ENCODE measurements at places on chromosomes 5 and 9. TPM values are rescaled to one million over a fixed set of nuclear protein-coding genes. Genes with fewer than 3 reads are reported as not detected.

NDFIP1 gene
- 74.6 TPM for total RNA-seq

- no peak for DNase-seq
Measured at GRCh38 chr5:179599100-179599499, 24.4 kb downstream of the HNRNPH1 start.

DNA sequence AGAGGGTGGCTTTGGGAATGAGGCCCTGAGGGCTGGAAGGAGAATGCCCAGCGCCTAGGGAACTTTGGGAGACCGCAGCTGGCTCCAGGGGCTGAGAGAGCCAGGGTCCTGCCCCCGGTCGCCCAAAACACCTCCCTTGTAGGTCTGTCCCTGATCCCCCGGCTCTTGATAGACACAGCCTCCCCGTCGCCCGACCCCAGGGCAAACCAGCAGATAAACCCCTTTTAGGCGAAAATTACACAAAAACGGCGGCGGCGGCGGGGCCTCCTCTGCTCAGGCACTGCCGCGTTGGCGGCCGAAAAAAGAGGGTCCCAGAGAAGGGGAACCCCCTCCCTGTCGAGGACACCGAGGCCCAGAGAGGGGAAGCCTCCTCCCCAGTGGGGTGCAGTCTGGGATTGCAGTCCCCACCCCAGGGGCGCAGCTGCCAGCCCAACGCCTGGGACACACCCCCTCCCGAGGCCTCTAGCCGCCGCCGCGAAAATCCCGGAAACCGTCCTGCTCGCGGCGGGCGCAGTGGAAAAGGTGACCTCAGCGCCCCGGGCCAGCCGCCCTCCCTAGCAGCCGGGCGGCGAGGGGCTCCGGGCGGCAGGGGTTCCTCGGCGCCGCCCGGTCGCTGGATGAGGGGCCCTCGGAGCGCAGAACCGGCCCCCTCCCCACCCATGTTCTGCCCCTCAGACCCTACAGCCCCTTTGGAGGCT is 3.1 kb upstream of the BARX1 start:
- no peak for DNase-seq

DNA sequence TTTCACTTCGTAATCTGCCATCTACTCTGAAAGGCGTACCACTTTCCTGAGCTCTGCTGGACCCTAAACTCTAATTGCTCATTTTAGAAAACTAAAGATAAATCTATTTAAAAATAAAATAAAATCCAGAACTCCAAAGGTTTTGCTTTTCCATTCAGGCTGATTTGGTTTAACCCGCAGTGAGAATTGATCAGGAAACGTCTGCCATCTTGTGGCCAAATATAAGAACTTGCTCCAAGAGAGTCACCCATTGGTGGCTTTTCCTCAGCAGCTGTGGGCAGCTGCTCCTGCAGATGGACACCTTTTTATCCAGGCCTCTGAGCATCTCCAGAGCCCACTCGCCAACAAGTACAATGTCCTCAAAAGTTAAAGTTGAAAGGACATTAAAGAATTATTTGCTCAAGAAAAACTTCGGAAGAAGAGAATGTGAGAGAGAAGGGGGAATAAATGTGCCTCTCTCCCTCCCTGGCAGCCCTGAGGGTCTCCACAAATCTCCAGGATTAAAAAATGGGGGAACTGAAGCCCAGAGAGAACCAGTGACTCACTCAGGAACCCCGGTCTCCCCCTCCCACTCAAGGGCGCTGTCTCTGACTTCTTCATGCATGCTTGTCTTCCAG is 4.1 kb downstream of the SAXO1 start:
- DNase-seq: peak; percentile 25

EGFLAM gene
- total RNA-seq: not detected

DNA sequence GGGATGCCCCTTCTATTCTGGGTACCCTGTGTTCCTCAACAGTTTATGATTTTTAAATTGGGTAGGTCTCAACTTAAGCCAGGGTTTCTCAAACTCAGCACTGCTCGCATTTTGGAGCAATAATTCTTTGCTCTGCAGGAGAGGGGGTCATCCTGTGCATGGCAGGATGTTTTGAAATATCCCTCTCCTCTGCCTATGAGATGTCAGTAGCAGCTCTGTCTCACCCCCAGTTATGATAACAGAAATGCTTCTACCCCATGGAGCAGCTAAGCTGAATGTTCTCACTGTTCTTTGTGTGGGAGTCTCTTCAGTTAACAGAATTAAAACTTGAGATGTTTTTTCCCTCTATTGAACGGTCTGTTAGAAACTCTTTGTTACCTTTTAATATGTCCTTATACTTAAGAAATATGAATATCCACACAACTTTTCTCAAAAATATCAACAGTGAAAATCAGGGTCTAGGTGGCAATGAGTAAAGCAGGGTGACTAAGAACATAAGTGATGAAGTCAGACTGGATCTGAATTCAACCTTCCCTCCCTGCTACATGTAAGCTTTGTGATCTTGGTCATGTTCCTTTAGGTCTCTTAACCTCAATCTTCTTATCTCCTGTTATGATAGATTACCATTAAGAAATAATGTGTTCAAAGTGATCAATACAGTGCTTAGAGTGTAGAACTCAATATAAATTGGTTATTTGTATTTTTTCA is 89.0 kb downstream of the CAMK4 start:
- DNase-seq: no peak

GRCh38 chr5:173078878-173079277 is 22.7 kb downstream of the CREBRF start:
- no peak for DNase-seq

- DNase-seq: no peak
Measured at GRCh38 chr9:79057576-79057975, 514.2 kb upstream of the TLE4 start.

CCL21 gene
- total RNA-seq: not detected

DNA sequence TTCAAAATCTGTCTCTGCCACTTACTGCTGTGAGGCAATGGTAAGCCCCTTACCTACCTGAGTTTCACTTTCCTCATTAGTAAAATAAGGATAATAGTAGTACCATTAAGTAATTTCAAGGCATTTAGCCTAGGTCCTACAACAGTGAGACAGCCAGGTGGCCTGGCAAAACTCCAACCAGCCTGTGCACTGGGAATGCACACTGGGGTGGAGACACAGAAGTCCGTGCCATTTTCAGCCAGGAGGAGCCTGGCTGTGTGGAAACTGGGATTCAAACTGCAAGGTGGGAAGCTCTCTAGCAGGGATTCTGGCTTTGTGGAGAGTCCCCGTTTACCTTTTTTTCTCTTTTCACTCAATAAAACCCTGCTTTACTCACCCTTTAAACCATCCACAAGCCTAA is 630.4 kb downstream of the PRELID2 start:
- no peak for DNase-seq

- no peak for DNase-seq
Measured at GRCh38 chr5:78523314-78524193, 125.0 kb downstream of the LHFPL2 start.

DNA sequence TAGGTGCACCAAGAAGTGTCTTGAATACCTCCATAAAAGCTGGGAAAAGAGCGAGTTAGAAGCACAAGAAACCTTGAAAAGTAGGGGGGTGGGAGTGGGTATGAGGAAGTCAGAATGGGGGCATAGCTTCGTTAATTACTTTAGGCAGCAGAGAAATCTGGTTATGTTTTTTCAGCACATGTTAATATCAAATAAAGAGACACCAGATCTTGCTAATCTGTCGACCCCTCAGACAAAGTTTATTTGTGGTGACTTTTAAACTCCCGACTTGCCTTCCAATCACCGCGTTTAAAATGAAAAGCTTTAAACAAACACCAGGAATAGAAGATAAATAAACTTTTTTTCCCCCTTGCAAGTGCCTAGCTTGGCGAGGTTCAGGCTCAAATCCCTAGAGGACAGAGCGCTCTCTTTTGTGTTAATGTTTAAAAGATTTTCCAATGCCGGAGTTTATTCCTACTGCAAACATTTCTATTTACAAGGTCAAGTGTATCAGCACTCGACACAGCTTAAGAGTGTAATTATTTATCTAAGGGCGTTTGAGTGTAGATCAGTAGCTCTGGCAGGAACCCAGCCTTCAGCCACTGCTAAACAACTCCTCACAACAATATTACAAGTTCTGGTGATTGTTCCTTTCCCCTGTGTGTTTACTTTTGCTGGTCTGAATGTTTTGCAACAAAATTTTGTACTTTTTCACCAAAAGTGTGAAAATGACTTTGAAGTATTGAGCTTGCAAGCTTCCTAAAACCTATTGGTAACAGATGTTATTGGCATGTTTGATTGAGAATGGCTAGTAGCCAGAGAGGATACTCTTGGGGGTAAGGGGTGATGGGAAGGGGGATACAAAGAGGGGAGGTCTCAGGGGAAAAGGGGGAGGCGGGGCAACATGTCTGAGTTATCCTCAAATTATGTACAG is 3.8 kb downstream of the GAS1 start:
- no peak for DNase-seq

SMIM32 gene
- not detected for total RNA-seq

DNA sequence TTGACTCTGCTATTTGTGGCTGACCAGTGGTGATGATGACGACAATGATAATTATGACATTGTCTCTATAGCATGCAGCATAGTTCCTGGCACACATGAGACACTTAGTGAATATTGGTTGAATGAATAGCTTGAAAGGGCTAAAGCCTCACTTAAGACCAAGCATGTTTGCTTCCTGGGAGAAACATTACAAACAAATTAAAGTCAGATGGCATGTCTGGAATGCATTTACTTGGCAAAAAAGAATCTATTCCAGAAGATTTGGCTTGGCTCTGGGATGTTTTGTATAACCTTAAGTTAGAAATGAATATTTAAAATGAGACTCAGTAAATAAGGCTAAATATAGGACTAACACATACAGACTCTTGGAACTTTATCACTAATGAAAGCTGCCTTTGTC is 21.6 kb downstream of the GAS1 start:
- no peak for DNase-seq

DNA sequence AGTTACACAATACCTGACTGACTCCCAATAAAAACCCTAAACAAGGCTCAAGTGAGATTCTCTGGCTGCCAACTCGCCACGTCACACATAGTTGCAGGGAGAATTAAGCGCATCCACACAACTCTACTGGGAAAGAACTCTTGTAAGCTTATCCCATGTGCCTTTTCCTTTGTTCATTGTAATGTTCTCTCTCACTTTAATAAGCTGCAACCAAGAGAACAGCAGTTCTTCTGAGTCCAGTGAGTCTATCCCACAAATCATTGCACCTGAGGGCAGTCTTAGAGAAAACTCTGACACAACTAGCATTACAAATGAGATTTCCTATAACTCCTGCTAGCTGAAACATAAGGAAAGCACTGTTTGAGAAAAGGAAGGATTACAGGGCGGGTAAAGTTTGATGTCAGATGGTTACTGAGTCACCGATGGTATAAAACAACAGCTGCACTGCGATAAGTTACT is 27.4 kb downstream of the CENPK start:
- no peak for DNase-seq

DNA sequence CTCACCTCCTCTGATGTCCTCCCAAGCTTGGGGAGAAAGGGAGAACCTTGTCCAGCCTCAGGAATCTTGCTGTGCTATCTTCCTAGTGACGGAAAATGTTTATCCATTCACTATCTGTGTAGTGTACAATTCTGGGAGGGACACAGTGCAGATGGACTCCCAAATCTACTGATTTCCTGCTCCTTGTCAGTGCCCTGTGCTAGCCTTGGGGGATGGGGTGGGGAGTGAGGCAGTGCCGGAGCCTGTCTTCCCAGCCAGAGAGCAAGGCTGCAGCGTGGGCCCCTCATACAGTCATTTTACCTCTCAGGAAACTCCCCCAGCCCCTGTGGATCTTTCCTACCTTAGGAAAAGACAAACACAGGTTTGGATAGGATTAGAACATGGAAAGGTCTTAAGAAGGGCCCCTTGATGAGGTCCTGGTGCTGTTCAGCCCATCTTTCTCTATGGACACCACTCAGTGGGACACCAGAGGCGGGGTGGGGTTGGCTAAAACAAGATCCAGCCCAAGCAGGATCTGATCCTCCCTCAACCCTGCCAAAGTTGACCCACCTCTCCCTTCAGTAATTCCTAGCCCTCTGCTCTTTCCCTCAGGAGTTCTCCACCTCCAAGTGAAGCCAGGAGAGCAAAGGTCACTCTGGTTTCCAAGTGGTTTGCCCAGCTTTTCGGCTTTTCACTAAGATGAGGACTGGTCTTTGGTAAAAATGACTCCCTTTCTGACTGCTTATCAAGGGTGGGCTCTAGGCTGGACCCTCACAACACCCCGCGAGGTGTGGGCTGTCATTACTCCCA is 3.4 kb downstream of the DOLK start:
- DNase-seq: no peak

DNA sequence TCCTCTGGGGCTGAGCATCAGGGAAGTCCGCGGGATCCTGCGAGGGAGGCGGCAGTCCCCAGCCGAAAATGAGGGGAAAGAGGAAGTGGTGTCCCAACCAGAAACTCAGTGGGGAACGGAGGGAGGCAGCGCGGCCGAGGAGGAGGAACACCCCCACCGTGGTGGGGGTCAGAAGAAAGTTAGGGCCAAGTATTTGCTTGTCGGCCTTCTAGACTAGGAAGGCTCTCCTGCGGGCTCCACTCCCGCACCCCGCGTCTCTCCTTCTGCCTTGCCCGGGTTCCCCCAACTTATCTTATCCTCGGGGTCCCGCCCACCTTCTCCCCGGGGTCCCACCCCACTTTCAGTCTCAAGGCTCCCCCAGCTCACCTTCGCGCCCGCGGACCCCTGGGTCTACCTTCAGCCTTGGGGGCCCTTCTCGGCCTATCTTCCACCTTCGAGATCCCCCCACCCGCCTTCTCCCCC is 557 bp upstream of the PHF2 start:
- peak; percentile 61 for DNase-seq

GRCh38 chr5:127506616-127507015 is 10.8 kb upstream of the PRRC1 start:
- DNase-seq: no peak

GRCh38 chr5:124140060-124140459 is 606.4 kb downstream of the ZNF608 start:
- DNase-seq: no peak

GRCh38 chr5:39469176-39469575 is 44.4 kb upstream of the DAB2 start:
- DNase-seq: no peak

DNA sequence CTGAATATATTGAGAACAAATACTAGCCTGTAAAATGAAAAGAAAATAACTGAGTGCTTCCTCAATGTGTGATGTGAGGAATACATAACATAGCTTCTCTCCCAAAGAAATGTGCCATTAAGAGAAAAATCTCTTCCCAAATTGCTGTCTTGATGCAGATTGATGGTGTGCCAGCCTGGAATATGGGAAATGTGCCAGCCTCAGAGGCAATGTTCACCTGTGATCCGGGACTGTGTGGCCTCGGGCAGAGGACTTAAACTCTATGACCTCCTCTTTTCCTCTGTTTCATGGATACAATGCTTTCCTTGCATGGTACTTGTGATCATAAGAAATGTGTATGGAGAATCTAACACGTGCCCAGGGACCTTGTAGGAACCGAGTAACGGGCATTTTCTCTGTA is 370.9 kb downstream of the DIRAS2 start:
- no peak for DNase-seq

GABRA6 gene
- total RNA-seq: not detected

- no peak for DNase-seq
Measured at GRCh38 chr5:133927300-133928180, 40.9 kb downstream of the C5orf15 start.

- DNase-seq: no peak
Measured at GRCh38 chr5:14347522-14347921, 204.4 kb downstream of the TRIO start.

KIF27 gene
- total RNA-seq: 3.0 TPM

NUTM2G gene
- not detected for total RNA-seq

ADAMTS2 gene
- total RNA-seq: not detected

SCGB3A1 gene
- not detected for total RNA-seq
